ENCODE measurements at places on chromosomes 12 and 14.

DNA sequence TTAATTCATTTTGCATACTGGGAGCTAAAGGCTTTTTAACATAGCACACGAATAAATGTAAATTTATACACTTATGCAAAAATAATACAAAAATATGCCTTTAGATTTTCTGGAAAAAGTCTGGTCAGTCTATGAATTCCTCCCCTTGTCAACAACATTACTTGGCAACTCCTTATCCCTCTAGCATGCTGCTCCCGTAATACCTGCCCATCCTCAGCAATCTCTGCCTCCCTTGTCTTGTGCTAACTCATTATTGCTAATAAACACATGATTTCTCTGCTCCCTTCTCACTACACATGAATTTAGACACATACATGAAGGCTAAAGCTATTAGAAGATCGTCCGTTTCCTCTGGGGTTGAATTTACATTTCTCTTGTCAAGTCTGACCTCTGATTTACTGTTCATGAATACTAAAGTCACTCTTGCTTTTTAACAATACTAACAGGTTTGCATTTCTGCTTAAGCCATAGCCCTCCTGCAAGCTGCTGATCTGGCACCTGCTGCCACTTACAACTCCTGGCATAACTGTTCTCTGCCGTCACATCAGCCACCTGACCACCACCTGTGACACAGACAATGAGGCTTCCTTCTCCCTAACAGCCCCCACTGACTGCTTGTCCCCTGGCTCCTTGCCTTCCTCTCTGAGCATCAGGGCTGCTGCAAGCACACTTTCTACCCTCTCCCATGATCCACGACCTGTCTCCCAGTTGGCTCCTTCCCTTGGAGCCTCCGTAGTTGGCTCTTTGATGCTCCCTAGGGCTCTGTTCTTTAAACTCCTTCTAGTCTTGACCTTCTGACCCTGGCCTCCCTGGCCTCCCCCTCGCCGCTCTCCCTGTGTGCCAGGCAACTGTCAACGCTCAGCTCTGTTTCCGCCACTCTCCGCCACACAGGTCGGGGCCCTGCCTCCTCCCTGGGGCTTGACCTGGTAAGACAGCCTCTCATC is 177.6 kb downstream of the CALM1 start:
- no peak for DNase-seq

DNA sequence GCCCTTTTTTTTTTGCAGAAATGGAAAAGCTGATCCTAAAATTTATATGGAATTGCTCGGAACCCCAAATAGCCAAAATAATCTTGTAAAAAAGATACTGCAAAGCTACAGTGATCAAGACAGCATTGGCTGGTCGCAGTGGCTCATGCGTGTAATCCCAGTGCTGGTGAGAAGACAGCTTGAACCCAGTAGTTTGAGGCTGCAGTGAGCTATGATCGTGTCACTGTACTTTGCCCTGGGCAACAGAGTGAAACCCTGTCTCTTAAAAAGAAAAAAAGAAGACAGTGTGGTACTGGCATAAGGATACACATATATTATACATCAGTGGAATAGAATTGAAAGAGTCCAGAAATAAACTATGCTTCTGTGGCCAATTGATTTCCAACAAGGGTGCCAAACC is 5.4 kb downstream of the ITGB7 start:
- DNase-seq, result no peak

GRCh38 chr14:104864267-104865080 is 594 bp upstream of the CEP170B start:
- no peak for DNase-seq

GRCh38 chr12:126384026-126384564 is 1318.9 kb downstream of the AACS start:
- DNase-seq, result no peak

GRCh38 chr12:40663781-40664180 is 28.5 kb upstream of the CNTN1 start:
- no peak for DNase-seq

DNA sequence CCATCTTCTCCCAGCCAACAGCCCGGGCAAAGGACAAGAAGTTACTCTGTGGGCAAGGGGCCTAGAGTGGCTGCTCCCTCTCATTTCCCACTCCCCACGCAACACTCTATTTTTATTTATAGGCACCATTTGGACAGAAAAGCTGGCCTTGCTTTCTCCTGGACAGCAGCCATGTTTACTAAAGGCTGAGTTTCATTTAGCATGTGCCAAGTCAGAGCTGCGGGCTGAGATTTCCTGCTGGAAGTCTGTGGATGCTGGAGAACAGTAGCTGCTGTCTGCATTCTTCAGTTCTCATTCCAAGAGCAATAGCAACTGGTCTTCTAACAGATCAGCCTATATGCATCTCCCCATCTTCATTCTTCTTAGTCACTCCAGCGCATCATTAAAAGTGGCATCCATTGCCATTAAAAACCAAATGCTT is 8.3 kb downstream of the COL2A1 start:
- peak; percentile 25 for DNase-seq

DNA sequence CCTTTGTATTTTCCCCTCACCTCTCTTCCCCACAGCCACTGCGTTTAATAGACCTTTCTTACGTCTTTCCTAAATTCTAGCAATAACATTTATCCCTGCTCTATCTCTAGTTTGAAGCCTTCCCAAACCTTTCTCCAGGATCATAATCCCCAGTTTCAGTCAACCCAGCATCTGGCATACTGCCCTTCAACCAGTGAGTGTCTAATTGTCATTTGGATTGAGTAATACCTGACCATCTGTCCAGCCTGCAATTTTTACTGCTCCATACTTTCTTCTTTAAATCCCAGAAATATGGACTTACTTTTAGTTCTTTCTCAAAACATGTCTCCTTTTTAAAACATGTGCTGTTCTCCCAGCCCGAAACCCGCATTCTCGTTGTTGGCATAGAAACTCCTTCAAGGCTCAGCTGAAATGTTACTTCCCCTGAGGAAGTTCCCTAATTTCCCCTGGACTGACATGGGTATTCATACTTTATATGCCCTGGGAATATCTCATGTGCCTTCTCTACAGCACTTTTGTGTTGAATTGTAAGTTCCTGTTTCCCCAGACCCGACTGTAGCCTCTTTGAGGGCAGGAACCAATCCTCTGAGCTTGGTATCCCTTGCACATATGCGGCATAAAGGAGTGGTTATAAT is 65.1 kb upstream of the ETV6 start:
- DNase-seq, result no peak

Measured in EL (cell line).